ENCODE measurements at places on chromosomes 11 and 22.

GRCh38 chr22:40423310-40423688, 52.9 kb downstream of the SGSM3 start:
- no peak for DNase-seq

GRCh38 chr11:65578667-65579066, 2.8 kb downstream of the EHBP1L1 start:
- DNase-seq: no peak

GRCh38 chr11:120511820-120512738, 531 bp downstream of the GRIK4 start:
- no peak for DNase-seq

DNA sequence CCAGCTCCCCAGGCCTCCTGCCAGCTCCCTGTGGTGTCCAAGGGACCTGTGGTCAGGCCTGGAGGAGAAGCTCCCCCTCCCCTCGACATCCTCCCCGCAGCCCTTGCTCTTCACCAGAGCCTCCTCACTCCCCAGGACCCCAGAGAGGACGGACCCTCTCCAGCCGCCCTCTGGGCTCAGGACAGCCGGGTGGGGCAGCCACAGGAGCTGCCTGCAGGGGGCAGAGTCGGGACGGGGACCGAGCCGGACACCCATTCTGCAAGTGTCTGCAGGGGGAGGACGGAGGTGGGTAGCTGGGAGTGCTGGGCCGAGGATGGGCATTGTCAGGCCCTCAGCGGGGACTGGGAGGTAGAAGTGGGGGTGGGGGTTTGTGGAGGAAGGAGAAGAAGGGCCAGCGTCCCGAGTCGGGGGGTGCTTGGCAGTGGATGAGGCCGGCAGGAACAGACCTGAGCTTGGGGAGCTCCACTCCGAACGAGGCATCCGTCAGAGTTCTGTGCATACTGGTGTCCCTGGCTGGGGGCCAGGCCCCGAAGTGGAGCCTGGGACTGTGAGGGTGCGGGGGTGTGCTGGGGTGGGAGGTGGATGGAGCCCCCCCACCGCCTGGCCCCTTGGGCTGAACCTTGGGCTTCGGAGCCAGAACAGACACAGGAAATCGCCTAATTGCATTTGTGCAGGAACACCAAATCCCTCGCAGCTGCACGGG, 15.2 kb downstream of the PRR33 start:
- no peak for DNase-seq

GRCh38 chr22:48244388-48245195, 1482.1 kb downstream of the TBC1D22A start:
- DNase-seq: no peak

DNA sequence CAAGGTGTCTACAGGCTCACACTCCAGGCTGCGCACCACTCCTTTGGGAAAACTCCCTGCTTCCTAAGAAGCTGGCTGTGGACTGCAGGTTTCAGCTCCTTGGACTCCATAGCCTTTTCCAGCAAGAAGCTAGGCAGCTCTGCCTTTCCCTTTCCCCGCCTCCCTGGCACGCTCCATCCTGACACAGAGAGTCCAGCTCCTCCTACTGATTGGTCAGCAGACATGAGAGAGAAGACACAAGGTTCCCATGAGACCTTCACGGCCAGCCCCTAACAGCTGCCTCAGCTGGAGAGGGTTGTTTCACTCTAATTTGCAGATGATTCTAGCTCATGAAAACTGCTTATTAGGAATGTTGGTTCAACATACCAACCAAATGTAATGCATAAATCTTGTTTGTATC, 27.6 kb downstream of the TENM4 start:
- no peak for DNase-seq

GRCh38 chr11:123351375-123351774, 78.7 kb upstream of the GRAMD1B start:
- DNase-seq: peak; percentile 80

- DNase-seq: no peak
Observed at GRCh38 chr22:19590696-19591095, 66.5 kb upstream of the CLDN5 start.

DNA sequence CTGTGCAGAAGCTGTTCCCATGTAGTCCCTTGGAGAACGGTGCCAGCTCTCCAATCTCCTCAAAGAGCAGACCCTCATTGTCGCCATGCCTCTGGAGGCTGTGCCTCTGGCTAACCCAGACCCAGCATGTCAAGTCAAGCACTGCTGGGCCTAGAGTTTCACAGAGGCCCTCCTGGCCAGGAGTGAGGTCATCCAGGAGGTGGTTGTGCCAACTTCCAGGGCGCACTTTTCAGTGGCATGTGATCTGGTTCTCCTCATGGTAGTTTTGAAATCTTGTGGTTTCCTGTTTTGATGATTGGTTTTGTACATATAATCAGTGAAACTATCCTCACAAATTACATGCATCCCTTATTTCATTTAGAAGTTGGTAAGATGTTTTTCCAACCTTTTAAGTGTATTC, 78.9 kb downstream of the PPFIBP2 start:
- no peak for DNase-seq

DNA sequence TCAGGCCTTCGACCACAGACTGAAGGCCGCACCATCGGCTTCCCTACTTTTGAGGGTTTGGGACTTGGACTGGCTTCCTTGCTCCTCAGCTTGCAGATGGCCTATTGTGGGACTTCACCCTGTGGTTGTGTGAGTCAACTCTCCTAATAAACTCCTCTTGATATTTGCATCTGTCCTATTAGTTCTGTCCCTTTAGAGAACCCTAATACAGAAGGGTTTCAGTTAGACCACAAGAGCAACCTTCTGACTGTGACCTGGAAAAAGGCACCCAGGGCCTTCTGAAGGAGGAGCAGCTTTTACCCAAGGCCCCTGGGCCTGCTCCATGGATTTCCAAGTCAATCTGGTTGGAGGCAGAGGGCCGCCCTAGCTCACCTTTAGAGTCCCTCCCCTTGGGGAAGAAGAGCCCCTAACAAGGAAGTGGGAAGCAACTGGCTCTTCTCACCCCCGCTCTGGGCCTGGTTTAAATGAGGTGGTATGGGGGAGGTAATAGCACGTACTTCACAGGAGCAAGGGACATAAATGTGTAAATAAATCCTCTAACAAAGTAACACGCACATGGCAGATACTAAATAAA, 11.2 kb upstream of the CHST1 start:
- DNase-seq: no peak

DNA sequence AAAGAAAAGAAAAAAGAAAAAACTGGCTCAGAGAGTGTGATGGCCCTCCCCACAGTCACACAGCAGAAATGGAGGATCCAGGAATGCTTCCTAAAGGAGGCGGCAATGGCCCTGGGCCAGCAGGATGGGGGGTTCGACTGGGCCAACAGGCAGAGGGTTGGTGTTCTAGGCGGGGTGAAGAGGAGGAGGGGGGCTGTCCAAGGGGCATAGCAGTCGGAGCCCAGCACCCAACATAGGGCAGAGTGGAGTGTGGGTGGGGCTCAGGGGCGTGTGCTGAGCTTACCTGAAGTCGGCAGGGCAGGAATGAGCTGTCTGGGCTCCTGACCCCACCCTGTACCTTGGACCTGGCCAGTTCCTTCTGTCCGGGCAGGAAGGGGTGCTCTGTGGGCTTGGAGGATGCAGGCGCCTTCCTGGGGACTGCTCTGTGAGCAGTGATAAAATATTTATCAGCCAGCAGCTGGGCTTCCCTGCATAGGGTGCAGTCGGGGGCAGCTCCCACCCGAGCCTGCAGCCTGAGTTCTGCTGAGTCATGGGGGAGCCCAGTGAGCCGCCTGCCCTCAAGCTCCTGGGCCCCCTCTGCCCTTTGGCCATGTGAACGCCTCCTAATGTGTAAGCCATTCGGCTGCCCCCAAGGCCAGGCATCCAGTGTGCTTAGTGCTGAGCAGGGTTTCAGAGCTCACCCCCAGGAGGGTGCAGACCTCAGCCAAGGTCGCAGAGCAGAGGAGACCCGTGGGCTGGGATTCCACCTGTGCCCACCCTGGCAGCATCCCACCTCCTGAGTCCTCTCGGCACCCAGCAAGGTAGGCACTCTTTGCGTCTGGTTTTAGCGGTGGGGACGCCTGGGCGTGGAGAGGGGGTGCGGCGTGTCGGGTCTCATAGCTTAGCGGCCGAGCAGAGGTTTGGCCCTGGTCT, 25.3 kb upstream of the PRR5 start:
- no peak for DNase-seq

DNA sequence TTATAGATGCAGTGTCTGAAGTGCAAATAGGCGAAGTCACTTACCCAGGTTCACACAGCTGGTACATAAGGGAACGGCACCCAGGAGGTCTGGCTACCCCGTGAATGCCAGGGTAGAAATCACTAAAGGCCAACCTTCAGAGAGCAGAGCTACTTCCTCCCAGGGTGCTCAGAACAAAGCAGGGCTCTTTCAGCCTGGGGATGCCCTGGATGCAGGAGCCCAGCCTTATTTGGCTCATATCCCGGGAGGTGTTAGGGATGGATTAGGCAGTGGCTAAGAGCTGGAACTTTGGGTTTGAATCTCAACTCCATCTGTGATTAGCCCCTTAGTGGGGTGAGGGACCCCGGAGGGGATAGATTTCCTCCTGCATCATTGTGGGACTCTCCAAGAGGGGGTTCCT, 33.1 kb upstream of the ASPHD2 start:
- DNase-seq: no peak

GRCh38 chr22:37994049-37994448, 9.7 kb upstream of the SOX10 start:
- DNase-seq: no peak

DNA sequence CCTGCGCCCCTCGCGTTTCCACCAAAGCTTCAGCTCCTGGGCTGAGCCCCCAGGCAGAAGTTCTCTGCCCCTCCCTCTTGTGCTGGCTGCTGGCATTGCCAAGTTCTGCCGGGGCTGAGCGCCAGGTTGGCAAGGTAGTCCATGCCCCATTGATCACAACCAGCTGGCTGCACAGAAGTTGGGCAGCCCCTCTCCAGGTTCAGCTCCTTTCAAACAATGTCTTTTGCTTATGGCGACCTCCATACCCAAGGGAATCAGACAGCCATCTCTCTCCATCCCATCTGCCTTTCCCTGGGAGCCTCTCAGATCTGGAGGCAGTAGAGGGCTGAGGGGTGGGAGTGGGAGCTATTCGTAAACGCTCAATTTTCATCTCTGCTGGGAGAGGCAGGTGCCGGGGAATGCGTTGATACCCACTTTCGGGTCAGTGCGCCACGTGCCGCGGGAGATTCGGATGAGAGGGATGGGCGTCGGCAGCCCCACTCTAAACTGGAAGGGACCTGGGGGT, 1.5 kb downstream of the ADAMTS8 start:
- DNase-seq: peak; percentile 57

- DNase-seq: no peak
Observed at GRCh38 chr11:121544956-121545355, 92.2 kb upstream of the SORL1-AS1 start.

DNA sequence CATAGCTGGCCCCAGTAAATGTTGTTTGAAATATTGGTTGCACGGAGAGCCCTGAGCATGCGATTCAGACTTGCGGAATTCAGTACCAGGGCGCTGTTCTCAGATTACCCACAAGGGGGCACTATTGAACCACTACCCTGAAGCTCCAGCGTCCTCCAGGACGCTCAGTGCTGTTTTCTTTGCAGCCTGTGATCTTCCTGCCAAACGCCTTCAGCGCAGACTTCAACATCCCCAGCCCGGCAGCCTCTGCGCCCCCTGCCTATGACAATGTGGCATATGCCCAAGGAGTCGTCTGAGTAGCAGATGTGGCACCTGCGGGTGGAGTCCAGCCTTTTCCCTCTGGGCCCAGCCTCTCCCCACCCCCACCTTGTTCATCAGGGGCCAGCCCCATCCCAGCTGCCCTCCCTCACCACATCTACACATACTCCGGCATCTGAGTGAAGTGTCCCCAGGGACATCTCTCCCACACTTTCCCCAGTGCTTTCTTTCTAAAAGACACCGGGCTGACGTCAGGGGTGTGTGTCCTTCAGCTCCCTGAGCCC, 9.6 kb upstream of the MS4A10 start:
- peak; percentile 89 for DNase-seq

- DNase-seq: no peak
Observed at GRCh38 chr22:44328762-44329161, 16.0 kb upstream of the SHISAL1 start.

- DNase-seq: no peak
Observed at GRCh38 chr11:11935536-11935935, 72.9 kb downstream of the DKK3 start.
